ENCODE measurements at places on chromosomes 1 and 21.
A peak's percentile ranks its signal among the peaks of the same experiment; 100 is the strongest.

GRCh38 chr1:233598891-233599541 lies 14.9 kb upstream of the KCNK1 start:
- no peak for DNase-seq

GRCh38 chr21:39384674-39385298 lies 35.9 kb upstream of the HMGN1 start:
- DNase-seq: no peak

DNA sequence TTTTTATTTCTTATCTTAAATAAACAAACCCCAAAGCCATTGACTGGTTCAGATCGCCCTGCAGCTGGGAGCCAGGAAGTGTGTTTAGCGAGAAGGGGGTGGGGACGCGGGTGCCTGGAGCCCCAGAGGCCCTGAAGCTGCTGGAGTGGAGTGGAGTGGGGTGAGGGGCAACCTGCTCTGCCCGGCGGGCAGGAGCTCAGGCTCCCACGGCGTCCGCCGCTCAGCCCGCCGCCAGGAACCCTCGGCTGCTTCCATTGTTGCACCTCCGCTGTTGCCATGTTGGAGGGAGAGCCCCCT lies 673 bp downstream of the PIK3C2B start:
- DNase-seq: no peak

DNA sequence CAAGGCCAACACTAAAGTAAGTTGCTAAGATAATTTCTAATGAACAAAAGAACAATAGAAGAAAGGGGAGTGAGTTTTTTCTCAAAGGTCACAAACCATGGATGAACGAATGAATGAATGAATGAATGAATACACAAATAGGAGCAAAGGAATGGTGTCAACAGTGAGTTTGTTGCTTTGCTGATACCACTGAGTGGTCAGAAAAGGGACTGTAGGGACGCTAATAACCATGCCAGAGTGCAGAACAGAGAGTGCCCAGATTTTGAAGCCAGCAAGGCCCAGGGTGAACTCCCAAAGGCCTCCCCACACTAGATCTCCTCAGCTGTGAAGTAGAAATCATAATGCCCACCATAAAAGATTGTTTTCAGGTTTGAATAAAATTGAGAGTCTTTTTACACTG lies 15.9 kb downstream of the CD58 start:
- no peak for DNase-seq

DNA sequence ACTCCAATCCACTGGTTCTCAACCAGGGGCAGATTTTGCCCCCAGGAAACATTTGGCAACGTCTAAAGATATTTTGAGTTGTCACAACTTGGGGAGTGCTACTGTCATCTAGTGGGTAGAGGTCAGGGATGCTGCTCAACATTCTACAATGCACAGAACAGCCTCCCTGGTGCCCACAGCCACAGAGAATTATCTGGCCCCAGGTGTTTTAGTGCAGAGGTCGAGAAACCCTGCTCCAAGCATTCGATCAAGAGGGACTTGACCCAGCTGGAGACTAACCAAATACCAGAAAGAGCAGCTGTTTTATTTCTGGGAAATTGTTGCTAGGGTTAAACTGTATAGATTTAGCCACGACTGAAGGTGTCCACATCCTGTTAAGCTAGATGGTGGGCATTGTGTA lies 19.2 kb downstream of the CD247 start:
- no peak for DNase-seq

- DNase-seq: peak; percentile 82
Measured at GRCh38 chr1:1200876-1201810, 5.2 kb downstream of the TNFRSF18 start.

- no peak for DNase-seq
Measured at GRCh38 chr1:165632491-165632890, 1.5 kb downstream of the MGST3 start.

DNA sequence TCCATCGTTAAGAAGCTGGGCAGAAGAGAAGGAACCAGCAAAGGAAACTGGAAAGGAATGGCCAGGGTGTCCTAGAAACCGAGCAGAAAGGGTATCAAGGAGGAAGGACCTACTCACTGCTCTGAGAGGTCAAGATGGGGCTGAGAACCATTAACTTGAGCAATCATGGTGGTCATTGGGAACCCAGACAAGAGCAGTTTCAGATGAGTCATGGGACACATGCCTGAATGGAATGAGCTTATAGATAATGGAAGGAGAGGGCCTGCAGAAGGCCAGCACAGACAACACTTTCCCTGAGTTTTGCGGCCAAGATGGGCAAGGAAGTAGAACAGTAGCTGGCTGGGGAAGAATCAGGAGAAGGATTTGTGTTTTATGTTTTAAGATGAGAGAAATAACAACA lies 383.2 kb downstream of the KIF26B start:
- no peak for DNase-seq

DNA sequence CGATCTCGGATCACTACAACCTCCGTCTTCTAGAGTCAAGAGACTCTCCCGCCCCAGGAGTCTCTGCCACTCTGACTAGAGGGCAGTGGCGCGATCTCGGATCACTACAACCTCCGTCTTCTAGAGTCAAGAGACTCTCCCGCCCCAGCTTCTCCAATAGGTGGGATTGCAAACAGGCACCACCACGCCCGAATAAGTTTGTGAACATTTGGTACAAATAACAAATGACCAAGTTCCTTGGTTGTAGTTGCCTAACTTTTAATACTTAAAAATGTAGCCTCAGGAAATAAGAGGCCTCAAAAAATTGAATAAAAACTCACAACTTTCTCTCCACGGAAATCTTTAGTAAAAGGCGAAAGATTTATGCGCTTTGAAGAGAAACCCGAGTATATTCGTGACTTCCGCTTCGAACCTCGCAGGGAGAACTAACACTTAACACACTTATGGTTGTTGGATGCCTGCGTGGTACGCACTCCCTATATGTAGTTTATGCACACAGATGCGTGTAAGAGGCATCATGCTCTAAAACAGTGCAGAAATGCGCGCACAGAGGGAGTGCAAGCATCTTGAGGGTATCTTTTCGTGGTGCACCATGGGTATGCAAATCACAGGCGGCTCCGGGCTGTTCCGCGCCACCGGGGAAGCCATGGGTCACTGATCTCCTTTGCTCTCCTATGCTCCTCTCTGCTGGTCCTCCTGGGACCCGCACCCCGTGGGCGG lies 11.4 kb downstream of the BTBD19 start:
- peak; percentile 64 for DNase-seq

GRCh38 chr1:53526451-53527101 lies 67.4 kb downstream of the DMRTB1 start:
- no peak for DNase-seq

- DNase-seq: no peak
Measured at GRCh38 chr1:38179483-38179882, 132.9 kb upstream of the POU3F1 start.

DNA sequence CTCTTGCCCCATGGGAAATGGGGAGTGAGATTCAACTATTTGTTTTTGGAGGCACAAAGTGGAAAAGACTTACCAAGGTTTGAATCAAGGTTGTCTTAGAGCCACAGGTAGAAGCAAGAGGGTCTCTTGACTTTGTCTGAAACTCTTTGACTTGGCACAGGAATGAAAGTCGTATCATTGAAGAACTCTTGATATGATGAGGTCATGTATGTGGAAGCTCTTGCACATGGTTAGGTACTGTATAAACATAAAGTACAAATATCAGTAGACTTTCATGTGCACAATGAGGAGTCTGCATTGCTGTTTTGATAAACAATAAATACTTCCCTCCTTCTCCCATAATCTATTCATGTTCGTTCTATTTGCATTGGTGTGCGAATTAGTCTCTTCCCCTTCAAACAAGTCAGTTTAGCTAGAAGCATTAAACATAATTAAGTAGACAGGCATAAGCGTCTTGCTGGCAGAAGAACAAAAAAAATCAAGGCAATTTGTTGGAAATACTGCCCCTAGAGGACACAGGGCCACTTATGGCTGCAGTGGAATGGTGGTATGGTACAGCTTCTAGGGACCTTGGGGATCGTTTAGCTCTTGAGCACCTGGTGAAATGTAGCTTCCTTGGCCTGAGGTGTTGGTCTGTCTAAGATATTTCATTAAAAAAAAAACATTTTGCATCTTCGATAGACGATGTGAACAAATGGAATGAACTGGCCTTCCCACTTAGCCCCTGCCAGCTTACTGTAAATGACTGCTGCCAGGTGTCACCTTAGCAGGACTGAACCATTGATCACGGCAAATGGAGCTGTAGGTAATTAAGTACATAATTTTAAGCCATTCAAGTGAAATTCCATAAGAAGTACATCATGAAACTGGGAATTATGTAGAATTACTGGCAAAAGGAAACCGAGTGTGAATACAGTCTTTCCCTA lies 218.0 kb upstream of the GALNT2 start:
- no peak for DNase-seq

DNA sequence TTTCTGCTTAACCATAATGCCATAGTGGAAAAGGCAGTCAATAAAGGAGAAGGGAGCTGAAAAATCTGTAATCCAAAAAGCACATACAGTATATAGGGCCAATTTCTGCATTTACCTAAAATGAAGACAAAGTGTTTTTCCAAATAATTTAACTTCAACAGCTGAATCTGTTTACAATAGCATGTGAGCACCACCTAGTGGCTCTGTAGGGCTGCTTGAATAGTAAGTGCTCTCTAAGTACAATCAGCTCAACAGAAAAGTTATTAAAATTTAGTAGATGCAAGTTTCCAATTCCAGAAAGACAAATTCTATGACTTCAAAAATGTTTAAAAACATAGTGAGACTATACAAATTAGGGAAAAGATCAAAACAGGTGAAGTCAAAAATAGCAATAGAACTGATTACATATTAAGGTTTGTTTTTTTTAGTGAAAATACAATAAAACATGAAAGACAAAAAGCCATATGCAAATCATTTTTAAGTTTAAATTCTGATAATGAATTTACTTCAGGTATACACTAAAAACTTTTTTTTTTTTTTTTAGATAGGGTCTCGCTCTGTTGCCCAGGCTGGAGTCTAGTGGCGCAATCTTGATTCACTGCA lies 220.0 kb downstream of the SETD4 start:
- no peak for DNase-seq

DNA sequence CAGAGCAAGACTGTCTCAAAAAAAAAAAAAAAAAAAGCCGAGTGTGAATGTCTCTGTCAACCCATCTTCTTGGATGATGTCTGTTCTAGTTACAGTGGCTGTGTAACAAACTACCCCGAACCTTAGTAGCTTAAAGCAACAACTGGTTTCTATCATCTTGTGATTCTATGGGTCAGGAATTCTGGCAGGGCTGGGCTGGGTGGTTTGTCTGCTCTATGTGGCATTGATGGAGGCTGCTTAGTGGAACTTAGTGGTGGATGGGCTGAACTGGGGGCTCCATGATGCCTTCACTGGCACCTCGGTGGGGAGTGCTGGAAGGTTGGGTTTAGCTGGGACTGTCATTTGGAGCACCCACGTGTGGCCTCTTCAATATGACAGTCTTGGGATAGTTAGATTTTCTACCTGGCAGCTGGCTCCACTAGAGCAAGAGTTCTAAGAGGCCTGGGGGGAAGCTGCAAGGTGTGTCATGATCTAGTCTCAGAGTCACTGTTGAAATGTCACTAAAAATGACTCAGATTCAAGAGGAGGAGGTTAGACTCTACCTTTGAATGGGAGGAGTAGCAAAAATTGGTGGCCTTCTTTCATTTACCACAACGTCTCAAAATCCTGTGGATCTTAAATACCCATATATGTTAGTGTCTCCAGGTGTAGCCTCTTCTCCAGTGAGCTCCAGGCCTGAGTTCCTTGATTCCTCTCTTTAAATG lies 18.6 kb downstream of the ACOT11 start:
- no peak for DNase-seq

- no peak for DNase-seq
Measured at GRCh38 chr1:197339106-197340060, 71.3 kb downstream of the CRB1 start.

- DNase-seq: no peak
Measured at GRCh38 chr1:221335161-221336101, 406.5 kb downstream of the DUSP10 start.

GRCh38 chr1:170073893-170074249 lies 624 bp downstream of the KIFAP3 start:
- DNase-seq: no peak

GRCh38 chr1:196467230-196467925 lies 140.9 kb downstream of the KCNT2 start:
- DNase-seq: no peak

DNA sequence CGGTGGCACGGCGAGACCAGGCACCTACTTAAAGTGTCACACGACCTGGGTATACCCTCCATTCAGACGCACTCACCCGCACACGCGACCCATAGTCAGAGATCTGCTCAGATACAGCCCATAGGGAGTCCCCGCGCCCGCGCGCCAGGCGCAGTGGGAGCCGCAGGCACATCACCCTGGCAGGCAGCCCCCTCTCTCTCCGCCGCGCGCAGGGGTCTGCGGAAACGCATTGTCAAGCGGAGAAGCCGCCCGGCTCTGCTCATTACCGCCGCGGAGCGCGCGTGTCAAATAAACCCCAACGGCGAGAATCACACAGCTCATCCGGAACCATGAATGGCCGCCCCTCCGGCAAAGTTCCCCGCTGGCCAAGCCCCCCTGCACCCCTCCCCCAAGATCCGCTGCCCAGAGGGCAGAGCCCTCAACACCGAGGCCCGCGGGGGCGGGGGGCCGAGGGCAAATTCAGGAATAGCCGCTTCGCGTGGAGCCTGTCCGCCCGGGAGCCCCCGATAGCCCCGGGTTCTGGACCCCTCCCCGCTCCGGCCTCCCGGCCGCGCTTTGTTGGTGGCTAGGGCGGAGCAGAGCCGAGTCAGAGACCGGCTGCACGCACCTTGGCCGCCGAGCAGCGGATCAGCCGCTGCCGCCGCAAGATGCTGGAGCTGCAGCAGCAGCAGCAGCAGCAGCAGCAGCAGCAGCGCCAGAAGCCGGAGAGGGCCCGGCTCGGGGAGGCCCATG lies 522 bp downstream of the LRP8 start:
- DNase-seq: no peak

DNA sequence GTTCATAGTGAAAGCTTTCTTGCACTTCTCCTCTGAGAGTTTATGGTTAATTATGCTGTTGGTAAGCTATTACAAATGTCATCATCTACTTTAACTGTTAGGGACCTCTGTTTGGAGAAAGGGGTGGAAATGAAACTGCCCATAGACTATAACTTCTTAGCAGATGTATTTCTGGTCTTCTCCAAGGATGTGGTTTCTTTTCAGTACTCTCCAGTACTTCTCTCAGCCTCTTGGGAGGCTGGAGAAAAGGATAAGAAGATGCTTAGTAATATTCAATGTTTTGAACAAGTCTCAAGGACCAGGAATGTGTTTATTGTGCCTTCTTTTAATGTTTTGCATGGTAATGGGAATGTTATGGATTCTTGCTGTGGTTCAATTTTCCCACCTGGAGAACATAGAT lies 60.4 kb downstream of the LAMC2 start:
- no peak for DNase-seq

DNA sequence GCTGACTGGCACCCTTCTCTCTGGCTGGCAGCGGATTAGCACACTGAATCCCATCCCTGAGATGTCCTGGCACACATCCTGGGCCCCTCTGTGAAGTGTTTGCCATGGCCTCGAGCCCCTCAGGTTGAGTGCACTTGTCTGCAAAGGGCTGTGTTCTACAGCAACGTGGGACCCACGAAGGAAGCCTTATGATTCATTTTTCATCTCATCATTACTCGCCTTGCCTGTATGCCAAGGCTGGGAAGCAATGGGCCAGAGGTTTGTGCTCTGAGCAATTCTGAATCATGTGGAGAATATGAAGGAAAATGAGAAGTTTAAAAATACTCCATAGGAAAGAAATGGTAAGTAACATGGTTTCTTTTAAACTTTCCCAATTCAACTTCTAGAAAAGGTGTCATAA lies 124.8 kb upstream of the LMO4 start:
- no peak for DNase-seq

- peak; percentile 46 for DNase-seq
Measured at GRCh38 chr1:201982082-201982622, 296 bp upstream of the RNPEP start.
